ENCODE measurements at places on chromosomes 7 and 10.
A peak's percentile ranks its signal among the peaks of the same experiment; 100 is the strongest.

DNA sequence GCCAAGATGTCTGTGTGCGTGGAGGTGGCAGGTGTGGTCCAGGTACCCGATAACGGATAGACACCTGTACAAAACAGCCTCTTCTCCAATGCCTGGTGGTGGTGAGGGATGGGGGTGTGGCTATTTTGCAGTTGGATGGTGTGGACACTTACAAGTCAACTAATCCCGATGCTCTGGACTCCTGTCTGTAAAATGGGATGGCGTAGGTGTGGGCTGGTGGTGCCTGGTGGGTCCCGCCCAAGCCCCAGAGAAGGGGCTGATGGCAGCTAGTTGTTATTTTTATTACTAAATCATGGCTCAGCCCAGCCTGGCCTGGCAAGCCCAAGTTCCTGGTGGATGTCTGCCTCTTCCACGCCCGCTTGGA lies 22.3 kb downstream of the GTF2IRD1 start:
- DNase-seq, result no peak

DNA sequence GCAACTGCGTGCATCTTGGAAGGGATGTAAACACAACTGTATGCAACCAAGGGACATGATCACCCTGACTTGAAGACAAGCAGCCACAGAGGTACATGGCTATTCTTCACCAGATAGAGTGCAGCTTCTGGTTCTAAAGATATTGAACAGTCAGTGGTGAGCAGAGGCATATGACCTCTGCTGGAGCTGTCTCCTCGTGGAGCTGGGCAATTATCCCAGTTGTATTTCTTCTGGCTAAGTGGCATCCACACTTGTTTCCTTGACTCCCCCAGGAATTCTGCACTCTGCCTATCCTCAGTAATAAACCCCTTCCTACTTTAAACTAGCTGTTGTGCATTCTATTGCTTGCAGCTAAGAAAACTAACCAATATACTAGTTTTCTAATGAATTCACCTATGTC lies 216.8 kb downstream of the THSD7A start:
- no peak for DNase-seq

GRCh38 chr7:45990276-45990675 lies 69.2 kb upstream of the IGFBP3 start:
- DNase-seq, result no peak

DNA sequence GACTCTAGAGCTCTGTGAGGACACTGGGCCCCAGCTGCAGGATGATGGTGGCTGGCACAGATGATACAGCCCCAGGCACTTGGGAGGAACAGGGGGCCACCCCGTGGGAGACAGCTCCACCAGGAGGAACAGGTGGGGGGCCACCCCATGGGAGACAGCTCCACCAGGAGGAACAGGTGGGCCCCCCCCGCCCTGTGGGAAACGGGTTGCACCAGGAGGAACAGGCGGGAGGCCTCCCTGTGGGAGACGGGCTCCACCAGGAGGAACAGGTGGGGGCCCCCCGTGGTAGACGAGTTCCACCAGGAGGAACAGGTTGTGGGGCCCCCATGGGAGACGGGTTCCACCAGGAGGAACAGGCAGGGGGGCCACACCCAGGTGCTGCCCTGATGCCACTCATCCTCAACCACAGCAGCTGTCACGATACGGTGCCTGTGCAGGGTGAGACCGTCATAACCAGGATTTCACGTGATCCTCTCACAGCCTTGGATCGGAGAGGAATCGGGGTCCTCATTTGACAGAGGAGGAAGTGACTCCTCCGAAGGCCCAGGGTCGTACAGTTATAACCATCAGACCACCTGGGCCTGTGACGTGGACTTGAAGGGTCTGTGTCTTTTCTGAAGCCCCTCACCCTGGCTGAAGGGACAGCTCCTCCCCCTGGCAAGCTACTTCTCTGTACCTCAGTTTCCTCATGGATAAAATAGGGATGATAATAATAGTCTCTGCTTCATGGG lies 49.2 kb upstream of the NANOS1 start:
- no peak for DNase-seq

DNA sequence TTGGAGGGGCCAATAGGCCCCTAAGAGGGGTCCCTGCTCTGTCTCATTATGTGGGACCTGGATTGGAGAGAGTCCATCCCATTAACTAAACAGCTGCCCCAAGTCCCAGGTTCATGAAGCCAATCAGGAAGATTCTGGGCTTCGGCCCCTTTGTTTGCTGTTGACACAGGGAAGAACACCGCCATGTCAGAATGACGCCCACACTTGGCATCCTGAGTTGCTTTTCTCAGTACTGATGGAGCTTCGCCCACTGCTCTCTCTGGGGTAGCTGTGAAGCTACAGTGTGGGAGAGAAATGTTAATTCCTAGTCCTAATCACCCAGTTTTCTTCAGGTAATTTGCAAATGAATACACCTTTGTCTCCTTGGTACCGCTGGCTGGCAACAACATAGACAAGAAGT lies 264.7 kb downstream of the GLRX3 start:
- DNase-seq, result no peak

DNA sequence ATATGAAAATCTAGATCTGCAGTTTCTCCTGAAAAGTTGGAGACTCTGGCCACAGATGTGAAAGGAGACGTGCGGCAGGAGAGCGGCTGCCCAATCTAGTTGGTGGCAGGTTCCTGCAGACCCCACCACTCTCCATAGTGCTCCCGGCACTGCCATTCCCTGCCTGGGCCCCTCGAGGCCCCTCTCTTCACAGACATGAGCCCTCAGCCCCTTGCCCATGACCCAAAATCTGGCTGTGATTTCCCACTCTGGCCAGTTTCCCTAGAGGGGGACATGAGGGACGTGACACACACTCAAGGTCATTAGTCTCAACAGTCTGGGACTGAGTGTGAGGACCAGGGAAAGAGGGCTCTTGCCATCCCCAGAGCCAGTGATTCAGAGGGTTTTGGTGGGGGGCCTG lies 138.7 kb downstream of the PTPN20 start:
- no peak for DNase-seq

DNA sequence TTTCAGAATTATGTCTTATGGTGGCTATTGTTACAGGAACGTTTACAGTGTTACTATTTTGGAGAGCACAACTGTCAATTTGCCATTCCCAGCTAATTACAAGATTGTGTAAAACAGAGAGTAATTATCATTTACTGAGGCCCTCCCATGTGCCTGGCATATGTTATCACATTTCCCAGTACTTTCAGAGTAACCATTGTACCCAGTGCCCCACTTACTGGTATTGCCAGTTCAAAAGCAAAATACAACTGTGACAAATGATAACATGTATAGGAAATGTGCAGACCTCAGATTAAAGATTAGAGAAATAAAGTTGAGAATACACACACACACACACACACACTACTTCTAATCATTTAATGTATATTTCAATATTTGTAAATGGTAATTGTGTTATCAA lies 572.5 kb downstream of the POM121L12 start:
- DNase-seq, result no peak

DNA sequence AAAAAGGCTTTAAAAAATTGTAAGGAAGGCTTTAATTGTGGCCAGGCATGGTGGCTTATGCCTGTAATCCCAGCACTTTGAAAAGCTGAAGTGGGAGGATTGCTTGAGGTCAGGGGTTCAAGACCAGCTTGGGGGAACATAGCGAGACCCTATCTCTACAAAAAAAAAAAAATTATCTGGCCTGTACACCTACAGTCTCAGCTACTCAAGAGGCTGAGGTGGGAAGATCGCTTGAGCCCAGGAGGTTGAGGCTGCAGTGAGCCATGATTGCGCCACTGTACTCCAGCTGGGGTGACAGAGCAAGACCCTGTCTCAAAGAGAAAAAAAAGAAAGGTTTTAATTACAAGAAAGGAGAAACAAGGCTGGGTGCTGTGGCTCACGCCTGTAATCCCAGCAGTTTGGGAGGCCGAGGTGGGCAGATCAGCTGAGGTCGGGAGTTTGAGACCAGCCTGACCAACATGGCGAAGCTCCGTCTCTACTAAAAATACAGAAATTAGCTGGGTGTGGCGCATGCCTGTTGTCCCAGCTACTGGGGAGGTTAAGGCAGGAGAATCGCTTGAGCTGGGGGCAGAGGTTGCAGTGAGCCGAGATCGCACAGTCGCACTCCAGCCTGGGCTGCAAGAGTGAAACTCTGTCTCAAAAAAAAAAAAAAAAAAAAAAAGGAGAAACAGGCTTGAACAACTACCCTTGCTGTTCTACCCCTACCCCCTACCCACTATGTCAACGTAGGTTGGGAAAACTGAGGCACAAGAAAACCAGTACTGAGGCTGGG lies 83.7 kb downstream of the CARD11 start:
- DNase-seq, result no peak

GRCh38 chr10:72260976-72261783 lies 12.5 kb upstream of the DDIT4 start:
- DNase-seq, result peak; percentile 26

GRCh38 chr10:43960477-43960876 lies 311.8 kb upstream of the ZNF32 start:
- no peak for DNase-seq

DNA sequence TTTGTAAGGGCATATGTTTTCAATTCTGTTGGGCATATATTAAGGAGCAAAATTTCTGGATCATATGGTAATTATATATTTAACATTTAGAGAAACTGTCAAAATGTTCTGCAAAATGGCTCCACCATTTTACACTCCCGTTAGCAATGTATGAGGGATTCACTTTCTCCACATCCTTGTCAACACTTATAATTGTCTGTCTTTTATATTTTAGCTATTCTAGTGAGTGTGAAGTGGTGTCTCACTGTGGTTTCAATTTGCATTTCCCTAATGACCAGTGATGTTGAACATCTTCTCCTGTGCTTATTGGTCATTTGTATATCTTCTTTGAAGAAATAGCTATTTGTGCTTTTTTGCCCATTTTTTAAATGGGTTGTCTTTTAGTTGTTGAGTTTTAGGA lies 8.1 kb upstream of the KLHDC10 start:
- DNase-seq, result no peak

GRCh38 chr10:123380491-123381085 lies 226.4 kb downstream of the BUB3 start:
- DNase-seq, result no peak

- DNase-seq, result no peak
These were observed 24.6 kb upstream of the ZMIZ1 start for GRCh38 chr10:79044036-79044632.

DNA sequence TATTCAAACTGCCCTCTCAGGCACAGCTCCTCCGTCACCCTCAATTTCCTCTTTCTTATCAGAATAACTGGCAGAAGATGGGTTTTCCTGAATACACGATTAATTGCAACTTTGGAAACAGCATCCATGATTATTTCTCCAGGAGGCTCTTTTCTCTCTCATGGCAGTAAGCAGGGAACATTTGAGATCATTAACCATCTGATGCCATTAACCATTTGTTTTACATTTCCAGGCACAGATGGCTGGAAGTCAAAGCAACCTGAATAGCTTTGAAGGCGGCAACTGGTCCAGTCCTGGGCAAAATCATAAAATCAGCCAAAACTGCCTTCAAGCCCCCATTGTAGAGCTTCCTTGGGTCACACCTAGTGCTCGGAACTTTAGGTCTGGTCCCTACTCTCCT lies 289.5 kb upstream of the AOAH start:
- DNase-seq, result no peak

DNA sequence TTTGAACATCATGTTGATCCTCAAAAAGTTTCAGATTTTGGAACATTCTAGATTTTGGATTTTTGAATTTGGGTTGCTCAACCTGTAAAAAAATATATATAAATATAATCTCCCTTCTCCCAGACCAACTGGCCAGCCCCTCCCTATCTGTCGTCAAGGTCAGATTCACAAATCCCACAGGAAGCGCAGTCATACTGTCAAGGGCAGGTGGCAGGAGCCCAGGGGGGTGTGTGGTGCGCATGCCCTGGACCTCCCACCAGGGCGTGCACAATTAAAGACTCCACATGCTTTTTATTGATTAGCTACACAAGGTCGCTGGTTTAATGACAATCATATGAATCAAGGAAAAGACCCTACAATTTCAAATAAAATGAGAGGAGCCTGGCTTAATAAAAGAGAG lies 77.0 kb upstream of the EEPD1 start:
- no peak for DNase-seq

GRCh38 chr10:110425684-110426293 lies 71.9 kb upstream of the DUSP5 start:
- no peak for DNase-seq

DNA sequence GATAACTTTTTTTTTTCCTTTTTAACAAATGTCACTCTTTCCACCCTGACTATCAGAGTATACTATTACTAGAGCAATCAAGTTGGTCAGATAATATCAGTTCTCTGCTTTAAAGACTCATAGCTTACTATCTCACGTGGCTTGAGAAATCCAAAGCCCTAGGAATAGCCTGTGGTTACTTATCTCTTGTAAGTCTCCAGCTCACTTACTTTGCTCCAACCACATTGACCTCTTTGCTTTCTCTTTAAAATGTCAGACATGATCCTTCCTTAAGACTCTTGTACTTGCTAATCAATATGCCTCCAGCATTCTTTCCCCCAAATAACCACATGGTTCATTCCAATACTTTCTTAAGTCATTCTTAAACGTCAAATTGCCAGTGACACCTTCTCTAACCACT lies 1292.2 kb downstream of the REEP3 start:
- no peak for DNase-seq

GRCh38 chr10:103553743-103554487 lies 60.4 kb downstream of the NEURL1 start:
- no peak for DNase-seq

DNA sequence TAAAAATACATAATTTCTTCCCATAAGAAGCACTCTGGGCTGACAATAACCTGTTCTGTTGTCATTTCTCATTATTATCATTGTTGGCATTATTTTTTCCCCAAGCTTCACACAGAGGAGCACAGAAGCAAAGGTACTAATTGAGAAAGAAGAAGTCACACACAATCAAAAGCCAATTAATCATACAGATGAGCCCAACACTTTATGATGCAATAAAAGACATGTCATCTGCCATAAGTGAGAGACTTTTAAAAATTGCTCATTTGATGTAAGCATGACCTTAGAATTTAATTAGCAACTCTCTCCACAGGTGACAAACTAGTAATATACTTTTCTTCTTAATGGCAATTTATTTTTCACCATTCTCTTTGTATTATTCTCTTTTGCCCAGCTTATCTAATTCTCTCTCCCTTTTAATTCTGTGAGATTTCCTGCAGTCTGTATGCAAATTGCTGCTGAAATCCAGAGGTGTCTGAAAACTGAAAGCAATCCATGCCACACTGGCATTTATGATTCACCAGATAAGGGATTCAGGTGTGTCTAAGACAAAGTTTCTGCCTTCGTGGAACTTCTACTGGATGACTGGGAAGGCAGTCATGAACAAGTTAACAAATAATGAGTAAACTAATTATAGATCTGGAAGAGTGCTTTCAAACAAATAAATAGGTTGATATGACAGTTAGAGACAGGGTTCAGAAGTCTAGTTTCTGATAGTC lies 203.5 kb downstream of the CHCHD3 start:
- DNase-seq, result no peak

DNA sequence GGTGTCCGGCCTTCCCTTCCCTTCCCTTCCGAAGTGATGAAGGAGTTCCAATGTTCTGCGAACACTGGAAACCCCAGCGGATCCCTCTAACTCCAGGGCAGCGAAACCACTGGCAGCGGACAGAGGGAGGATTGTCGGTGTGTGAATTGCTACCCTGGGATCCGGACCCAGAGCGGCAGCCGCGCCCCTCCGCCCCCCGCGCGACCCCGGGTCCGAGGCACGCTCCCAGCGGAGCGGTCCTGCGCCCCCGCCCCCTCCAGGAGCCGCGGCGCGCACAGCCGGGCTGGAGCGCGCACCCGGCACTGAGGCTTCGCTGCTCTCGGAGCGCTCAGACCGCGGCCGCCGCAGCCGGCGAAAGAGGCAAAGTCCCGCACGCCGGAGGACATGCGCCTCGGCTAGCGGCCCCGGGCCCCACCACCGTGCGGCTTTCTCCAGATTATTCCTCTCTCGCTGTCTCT lies at the start of gene PTPRZ1:
Gene PTPRZ1 (plus strand): TSS at position 331 of the 458 bp plus-strand sequence. CDS start 339 bp downstream, outside the sequence.
- peak; percentile 46 for DNase-seq
